ENCODE measurements at places on chromosomes 2 and 18.

GRCh38 chr2:79219383-79219988 is 59.9 kb upstream of the REG3A start:
- peak; percentile 57 for DNase-seq

- DNase-seq, result no peak
Observed at GRCh38 chr2:145154731-145155130, 634.8 kb upstream of the ZEB2 start.

- DNase-seq, result no peak
Observed at GRCh38 chr2:80896576-80896975, 592.0 kb upstream of the LRRTM1 start.

DNA sequence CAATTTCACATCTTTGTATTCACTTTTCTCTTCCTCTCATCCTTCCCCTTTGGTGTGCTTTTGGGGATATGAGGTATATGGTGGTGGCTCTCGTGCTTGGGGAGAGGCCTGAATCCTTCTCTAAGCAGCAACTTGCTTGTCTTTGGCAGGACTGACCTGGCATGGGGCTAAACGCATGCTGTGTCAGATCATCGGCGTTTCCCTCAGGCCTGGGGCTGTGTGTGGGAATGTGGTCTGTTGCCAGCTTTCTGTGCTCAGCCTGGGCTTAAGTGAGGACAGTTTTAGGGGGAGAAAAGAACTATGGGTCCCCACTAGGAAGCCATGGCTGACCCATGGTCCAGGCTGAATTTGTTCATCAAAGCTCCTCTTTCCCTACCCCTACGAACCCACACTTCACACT is 60.7 kb downstream of the TET3 start:
- DNase-seq, result peak; percentile 54

DNA sequence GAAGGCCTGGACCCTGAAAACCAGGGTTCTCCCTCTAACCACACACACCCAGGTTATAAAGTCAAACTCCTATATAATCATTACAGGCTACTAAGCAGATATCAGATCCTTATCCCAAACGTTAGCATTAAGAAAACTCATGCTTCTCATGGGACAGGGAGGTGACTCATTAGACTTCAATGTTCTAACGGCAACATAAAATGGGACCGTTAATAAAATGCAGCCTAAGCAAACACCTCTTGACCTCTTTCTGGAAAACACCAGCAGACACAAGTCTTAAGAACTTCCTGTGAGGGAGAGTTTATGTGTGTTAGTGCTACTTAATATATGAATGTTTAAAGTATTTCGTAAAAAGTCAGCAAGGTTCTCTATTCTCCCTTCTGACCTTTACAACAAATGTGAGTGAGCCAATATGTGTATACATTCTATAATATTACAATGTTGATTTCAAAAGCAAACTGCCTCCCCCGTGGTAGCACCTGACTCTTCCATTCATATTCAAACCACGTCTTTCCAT is 31.7 kb downstream of the LPIN2 start:
- no peak for DNase-seq

DNA sequence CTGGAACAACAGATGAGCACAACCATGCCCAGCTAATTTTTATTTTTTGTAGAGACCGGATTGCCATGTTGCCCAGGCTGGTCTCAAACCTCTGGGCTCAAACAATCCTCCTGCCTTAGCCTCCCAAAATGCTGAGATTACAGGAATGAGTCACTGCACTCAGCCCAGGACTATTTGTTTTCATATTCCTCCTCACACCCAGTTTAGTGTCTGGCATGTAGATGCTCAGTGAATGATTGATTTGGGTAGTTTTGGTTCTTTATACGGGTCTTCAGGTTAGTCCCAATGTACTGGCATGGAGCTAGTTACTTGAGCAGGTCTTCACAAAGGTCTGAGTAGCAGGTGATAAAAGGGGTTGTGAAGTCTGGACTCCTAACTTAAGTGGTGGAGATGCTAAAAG is 6.2 kb downstream of the EIF2B4 start:
- DNase-seq, result no peak

DNA sequence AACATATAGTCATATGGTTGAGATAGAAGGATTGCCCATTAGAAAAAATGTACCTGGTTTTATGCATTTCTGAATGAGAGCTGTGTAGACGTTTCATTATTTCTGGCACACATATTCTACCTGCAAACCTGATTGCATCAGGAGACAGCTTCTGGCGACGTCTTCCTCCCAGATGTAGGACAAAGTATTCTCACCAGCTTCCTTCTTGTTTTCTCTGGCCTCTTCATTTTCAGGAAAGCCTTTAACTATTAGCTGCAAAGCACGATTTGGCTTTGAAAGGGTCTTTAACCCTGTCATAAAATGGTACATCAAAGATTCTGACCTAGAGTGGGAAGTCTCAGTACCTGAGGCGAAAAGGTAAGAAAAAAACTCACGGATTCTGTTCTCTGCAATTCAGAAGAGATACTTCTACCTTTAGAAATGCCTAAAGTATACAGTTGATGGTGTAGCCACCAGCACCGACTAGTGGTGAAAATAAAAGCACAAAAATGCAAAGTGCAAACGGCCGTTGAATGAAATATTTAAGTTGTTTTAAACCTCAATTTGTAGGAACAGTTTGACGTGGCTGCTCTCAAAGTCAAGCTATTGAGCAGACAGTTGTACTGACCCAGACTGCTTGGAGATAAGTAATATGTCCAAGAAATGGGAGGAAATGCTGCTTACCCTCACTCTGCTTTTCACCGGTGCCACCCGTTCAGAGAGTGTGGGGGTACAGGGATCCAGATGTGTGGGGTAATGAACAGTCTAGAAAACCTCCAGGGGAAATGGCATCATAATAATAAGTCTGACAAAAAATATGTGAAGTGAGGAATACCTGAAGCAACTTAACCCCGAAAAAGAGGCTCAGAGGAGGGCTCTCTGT is 20.2 kb downstream of the IL18RAP start:
- DNase-seq, result peak; percentile 54

GRCh38 chr2:198448789-198449188 is 644.4 kb downstream of the PLCL1 start:
- no peak for DNase-seq

DNA sequence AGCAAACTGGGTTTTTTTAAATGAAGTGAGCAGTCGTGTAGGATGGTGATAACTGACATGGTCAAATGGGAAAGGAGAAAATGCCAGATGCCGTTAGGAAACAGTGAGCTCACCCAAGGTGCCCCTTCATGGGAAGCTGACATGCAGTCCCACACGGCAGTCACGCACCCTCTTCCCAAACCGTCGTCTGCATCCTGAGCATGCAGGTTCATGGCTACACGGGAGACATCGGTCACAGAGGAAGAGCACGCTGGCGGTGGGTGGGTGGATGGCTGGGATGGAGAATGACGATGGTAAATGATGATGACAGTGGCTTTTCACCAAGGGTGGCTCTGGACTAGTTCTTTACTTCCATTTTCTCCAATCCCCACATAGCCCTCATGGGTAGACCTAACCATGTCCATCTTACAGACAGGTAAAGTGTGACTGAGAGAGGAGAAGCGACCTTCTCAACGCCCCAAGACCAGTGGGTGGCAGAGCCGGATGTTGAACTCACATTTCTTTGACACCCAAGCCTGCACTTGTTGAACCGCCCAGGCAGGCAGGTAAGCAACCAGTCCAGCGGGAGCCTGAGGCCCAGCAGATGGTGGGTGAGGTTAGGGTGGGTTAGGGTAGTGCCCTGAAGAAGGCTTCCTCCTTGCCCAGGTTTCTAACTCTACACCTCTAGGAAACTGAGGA is 44.5 kb downstream of the TNS1 start:
- DNase-seq, result no peak

- DNase-seq, result no peak
Observed at GRCh38 chr2:108444941-108445840, 3.8 kb upstream of the GCC2 start.

DNA sequence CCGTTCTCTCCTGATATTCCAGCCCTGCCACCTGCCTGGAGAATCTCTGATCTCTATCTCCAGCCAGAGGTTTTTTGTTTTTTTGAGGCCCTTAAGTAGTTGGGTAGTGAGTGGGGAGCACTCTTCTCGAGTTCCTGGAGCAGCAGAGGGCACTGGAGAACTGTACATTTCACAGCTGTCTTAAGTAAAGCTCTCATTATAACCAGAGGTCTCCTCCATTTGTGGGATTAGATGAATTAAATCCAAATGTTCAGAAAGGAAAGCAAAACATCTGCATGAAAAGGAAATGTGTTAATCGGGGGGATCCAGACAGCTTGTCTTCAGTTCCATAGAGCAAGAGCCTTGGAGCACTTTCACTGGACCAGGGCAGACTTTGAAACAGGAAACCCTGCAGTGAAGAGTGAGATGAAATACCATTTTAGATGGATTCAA is 32.8 kb downstream of the AOX1 start:
- peak; percentile 70 for DNase-seq

- no peak for DNase-seq
Observed at GRCh38 chr2:185736210-185736609, 2.4 kb upstream of the FSIP2 start.

DNA sequence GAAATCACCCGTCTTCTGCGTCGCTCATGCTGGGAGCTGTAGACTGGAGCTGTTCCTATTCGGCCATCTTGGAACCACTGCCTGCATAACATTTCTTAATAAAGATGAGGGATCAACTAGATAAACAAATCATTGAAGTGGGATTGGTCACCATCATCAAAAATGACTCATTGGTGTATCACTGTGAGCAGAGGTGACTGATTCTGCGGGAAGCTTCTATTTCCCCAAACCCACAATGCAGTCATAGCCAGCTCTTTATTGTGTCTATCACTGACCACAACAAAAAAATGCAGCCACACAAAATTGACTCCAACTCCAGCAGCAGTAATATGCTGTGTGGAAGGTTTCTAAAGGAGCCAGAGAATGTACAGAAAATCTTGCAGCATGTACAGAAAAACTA is 630.7 kb upstream of the HS6ST1 start:
- DNase-seq, result no peak

DNA sequence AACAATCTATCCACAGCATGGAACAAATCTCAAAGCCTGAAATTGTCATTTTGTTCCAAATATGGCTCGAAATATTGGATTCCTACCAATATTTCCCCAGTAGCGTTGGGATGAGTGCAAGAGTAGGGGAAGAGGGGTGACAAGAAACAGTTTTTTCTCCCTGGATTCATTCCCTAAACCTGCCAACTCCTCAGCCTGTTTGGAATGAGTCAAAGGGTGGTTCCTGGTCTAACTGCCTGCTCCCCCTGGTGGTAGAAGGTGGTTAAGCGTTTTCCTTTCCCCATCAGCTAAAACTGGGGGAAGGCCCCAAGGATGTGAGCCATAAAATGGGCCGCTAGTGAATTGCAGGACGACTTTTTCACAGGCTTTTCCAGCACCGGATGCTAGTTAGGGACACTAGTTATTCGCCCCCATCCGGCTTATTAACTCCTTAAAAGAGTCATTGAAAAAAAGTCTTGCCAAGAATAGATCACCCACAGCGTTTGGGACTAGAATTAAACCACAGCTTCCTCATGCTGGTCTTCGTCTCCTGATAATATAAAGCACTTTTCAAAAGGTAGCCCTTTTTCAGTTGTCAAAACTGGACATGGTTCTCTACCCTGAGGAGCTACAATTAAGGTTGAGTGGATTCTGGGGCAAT is 72.5 kb downstream of the DHRS9 start:
- DNase-seq, result peak; percentile 59

GRCh38 chr2:145591109-145591809 is 1071.3 kb upstream of the ZEB2 start:
- no peak for DNase-seq

DNA sequence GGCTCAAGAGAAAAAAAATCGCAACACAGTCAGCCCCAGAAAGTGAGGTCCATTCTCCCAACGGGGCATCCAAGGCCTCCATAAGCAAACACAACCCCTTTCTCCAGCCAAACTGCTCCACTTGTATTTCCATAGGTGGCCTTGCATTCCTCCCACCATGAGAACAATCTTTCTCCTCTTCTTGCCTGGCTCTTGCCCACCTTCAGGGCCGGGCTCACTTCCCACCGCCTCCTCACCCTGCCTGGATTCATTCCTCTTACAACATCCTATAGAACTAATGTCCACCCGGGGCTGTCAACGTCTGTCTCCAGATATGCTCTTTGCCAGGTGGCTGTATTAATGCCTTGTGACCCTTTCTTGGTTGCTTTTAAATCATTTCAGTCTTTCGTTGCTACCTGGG is 124.5 kb downstream of the SMAD7 start:
- DNase-seq, result peak; percentile 20
